Uterus (tissue), 4 donors: ENCODE measurements at places on chromosomes 1 and 21. TPM values are rescaled to one million over a fixed set of nuclear protein-coding genes. Genes with fewer than 3 reads are reported as not detected.

DNA sequence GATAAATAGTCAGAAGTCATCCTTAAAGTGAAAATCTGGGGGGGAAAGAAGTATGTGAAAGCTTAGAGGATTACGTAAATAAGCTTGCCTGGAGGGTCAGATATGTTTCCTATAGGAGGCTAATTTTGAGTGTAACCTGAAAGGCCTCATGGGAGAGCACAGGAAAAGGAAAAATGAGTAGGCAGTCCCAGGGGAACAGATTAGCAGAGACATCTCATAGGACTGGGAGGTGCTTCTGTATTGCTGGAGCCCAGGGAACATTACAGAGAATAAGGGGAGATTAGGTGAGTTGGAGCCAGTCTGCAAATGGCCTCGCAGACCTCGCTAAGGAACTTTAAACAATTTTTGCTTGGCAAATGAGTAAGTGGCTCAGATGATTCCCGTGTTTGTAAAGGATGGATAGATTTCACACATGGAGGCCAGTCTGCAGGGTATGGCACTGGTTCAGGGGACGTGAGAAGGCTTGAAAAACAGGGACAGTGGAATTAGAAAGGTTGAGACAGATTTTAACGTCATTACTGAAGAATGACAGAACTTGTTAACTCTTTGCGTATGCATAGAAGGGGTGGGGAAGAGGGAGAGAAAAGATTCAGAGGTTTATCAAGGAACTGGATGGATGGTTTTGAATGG, 149.1 kb downstream of the GREM2 start:
- no peak for DNase-seq

- no peak for DNase-seq
Observed at GRCh38 chr1:243672539-243673074, 177.4 kb downstream of the AKT3 start.

Gene SH2D1B
- total RNA-seq = not detected

Gene MYOG
- not detected for total RNA-seq

DNA sequence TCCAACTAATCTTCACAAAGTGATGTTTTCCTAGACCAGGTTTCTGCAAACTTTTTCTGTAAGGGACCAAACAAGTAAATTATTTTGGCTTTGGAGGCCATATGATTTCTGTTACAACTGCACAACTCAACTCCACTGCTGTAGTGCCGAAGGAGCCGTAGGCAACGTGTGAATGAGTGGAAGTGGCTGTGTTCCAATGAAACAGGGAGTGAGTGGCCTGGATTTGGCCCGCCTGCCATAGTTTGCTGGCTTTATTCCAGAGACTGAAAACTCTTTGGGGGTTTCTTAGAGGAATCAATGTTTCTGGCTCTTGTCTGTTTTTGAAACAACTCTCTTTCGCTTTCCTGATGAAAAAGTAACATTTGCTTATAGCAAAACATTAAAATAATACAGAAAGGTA, 12.6 kb upstream of the ACTL8 start:
- DNase-seq = no peak

Gene TACSTD2
- 0.73 TPM for total RNA-seq

DNA sequence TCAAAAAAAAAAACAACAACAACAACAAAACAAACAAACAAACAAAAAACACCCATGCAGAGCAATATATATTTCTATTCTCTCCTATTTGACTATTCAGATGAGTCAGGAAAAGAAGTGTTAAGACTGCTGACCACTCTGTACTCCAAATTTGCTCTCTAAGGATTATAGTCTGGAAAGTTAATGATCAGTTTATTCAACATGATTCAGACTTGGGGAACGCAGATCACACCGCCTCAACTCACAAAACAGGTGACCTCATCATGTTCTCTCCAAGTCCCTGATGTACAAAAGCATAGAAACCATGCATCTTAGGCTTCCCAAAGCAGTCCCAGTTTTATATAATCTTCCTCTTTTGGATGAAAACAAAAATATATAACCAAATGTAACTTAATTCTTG, 51.9 kb upstream of the PRRC2C start:
- DNase-seq = no peak

DNA sequence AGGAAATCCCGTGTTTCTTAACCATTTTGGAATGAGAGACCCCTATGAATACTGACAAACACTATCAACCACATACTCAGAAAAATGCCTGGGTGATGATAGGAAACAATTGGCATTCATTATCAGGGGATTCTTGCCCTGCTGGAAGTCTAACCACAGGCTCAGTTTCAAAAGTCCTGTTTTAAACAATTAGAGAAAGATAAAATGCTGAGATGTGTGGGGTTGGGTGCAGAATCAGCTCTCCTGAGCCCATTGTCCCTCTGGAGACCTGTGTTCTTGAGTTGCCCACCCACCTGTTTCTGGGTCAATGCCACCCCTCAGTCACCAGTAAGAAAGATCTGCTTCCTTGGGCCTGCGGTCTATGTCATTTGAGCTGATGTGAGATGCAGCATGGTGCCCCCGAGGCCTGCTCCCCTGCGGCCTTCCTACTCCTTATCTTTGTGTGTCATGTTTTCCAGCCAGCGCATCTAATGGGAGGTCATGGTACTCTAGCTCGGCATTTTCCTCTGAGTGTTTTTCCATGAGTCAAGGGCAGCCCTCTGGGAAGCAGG, 130.3 kb upstream of the PLXNA2 start:
- DNase-seq = no peak

- DNase-seq = no peak
Observed at GRCh38 chr21:15159382-15160020, 94.7 kb upstream of the NRIP1 start.

- DNase-seq = no peak
Observed at GRCh38 chr21:28181730-28182129, 810.9 kb downstream of the LTN1 start.

GRCh38 chr21:27643326-27643725, 676.4 kb upstream of the ADAMTS5 start:
- DNase-seq = no peak

- DNase-seq = no peak
Observed at GRCh38 chr1:218546314-218546713, 201.2 kb downstream of the TGFB2 start.

Gene ICOSLG
- total RNA-seq = 5.1 TPM

- DNase-seq = no peak
Observed at GRCh38 chr1:159066108-159066507, 10.5 kb downstream of the AIM2 start.

Gene NBPF4
- not detected for total RNA-seq

DNA sequence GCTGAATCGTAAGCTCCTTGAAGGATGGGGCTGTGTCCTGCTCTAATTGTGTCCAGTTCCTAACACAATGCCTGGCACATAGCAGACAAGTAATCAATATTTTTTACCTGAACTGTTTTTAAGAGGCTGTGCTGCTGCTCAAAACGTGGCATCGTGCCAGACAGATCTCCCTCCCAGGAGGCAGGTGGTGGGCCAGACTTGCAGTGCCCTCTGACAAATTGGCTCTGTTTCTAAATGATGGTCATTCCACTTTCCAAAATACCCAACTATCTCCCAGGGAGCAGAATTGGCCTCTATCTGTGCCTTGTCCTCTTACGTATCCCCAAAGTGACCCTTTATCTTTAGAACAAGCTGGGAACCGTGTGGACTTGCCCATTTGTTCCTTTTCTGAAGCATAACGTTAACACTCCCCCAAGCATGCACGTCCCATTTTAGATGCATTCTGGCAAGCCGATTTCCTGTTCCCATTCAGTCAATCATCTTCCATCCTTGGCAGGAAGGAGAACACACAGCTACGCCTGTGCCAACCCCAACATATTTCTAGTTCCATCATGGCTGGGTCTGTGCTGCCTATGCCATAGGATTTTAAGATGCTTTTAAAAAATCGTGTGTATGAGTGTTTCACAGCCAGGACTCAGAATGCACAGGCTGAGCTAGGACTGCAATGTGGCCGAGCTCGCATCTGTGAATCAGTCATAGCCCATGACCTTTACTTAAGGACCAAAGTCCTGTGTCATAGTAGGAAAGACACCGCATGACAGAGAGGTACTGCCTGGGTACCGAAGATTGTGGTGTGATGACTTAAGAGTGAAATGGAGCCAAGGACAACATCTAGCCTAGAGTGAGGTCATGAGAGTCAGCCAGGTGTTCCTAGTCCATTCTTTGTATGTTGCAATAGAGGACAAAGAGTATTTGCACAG, 408.6 kb downstream of the PRDM2 start:
- DNase-seq = no peak

Gene RYR2
- 2.8 TPM for total RNA-seq

GRCh38 chr1:63967901-63968300, 194.1 kb downstream of the ROR1 start:
- no peak for DNase-seq

- no peak for DNase-seq
Observed at GRCh38 chr1:82515650-82516049, 714.9 kb downstream of the ADGRL2 start.

DNA sequence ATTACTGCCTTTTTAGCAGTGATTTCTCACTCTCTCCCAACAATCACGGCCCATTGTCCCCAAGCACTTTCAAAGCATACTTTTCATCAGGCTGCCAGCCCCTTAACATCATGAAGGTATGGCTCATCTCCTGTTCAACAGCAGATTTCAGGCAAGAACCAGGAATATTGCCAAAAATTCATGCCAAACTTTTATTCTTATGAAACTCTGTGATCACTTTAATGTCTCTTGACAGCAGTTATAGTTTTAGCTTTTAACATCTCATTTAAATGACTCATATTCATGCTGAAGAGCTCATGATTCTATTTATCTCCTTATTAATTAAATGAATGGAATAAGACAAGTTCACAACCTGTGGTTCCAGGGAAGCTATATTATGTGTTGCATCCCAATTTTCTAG, 235.1 kb downstream of the GRIK1 start:
- DNase-seq = no peak

DNA sequence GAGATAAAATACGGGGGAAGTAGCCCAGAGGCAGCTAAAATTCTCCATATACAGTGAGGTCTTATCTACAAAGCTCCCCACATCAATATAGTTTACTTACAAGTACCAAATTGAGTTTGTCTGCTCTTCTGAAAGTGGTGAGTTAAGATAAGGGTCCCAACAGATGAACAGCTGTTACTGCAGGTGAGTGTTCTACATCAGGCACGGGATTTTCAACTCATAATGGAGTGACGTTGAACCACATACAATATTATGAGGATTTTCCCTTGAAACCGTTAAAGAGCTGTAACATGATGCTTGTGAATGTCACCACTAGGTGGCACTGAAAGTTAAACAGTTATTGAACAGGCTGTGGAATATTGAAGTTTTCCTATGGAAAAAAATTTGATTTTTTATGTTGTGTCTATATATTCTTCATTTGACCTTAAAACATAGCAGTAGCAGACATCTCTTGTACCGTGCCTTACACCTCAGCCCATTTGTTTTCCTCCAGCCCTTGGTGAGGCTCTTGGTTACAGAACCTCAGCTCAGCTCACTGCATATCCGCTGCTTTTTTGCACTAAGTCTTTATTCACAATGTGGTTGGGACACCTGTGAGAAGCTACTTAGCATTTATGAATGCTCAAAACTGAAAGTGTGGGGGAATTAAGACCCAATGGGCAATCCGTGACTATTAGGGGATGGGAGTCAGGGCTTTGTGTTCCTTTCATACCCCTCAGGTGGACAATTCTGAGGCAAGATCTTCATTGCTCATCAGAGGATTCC, 23.2 kb downstream of the CD1D start:
- no peak for DNase-seq

Gene SPRR2F
- total RNA-seq = not detected

Gene LAMC1
- 212 TPM for total RNA-seq

- DNase-seq = no peak
Observed at GRCh38 chr1:154237435-154237834, 16.7 kb downstream of the UBAP2L start.

GRCh38 chr21:42862774-42863503, 16.4 kb downstream of the WDR4 start:
- DNase-seq = no peak

GRCh38 chr1:230303069-230303468, 123.1 kb downstream of the PGBD5 start:
- no peak for DNase-seq

GRCh38 chr1:27395441-27396195, 3.2 kb downstream of the GPR3 start:
- peak; percentile 74 for DNase-seq

Gene UBE2U
- not detected for total RNA-seq

DNA sequence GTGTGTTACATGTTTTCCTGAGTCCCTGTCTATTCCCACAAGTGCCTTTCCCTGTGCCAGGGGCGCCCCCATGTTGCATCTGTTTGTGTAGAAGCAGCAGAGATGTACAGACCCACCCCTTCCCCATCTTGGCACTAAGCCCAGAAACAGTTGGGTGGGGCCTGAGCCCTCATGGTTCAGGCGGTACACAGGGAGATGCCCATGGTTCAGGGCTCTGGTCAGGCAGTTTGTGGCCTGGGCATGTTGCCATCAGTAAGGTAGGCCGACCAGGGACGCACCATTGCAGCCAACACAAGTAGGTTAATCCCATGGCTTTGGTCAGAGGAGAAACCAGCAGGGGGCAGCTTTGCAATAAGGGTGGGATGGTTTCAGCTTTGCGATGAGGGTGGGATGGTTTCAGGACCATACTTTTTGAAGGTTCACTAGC, 914 bp upstream of the ADGRB2 start:
- no peak for DNase-seq

Gene NPPB
- not detected for total RNA-seq

GRCh38 chr1:202702088-202702487, 8.2 kb downstream of the SYT2 start:
- DNase-seq = no peak

GRCh38 chr1:182600745-182601415, 3.3 kb downstream of the RGS16 start:
- no peak for DNase-seq

Gene ELF3
- 1.8 TPM for total RNA-seq

Gene PIGM
- 9.4 TPM for total RNA-seq

- DNase-seq = no peak
Observed at GRCh38 chr1:54297596-54298283, 97.8 kb downstream of the MRPL37 start.

GRCh38 chr1:2115008-2115641, 64.9 kb downstream of the PRKCZ start:
- DNase-seq = no peak
